ENCODE measurements at places on chromosomes 5 and 9.

GRCh38 chr5:21573416-21574314 is 1279.5 kb downstream of the CDH12 start:
- DNase-seq, result peak; percentile 54

GRCh38 chr5:17910318-17910717 is 276.1 kb downstream of the TAF11L14 start:
- DNase-seq, result no peak

- DNase-seq, result no peak
These were observed 19.7 kb upstream of the SLC6A19 start for GRCh38 chr5:1181451-1182359.

DNA sequence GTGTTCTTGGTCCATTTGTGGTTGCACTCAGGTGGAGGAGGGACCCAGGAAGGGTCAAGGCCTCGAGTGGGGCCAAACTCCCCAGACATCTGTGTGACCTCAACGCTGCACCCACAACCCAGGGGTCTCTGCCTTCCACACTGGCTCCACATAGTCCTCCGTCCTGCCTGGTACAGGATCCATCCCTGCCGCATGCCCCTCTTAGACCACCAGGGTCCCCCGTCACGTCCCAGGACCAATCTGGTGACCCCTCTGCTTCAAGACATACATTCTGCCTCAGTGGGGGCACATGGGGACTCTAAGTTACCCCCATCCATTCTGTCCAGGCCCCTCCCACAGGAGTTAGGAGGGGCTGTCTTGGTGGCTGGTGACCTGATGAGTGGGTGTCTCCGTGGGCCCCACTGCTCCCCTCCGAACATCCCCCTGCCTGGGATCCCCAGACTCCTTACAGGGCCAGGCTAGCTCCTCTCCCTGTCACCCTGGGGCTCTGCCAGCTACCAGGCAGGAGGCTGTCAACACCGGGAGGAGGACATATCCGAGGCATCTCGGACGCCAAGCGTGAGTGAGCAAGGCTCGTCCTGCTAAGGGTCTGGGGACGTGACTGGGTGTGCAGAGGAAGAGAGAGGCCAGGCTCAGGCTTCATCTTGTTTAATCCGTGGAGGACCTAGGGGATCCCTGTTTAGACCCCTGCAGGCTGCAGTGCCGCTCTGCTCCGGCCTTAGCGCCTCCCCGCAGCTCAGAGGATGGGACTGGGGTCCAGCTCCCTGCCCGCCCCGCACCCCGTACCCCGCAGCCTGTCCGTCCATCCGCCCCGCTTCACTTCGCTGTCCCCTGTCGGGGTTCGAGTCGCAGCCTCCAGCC is 32.3 kb downstream of the TSPAN17 start:
- DNase-seq, result no peak

DNA sequence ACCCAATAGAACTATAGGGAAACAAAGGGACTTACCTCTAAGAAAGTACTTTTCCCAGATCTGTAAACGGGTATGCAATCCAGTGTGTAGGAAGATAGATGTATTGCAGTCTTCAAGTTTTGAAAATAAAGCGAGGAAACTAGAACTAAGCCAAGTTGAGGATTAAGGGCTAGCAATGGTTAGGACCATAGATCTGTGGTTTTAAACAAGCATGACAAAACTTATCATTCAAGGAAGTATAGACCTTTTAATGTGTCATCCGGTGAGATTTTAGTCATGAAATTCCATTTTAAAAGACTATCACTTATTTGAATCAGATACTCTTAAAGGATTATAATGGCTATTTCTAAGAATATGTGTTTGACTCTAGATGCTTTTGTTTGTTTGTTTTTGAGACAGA is 20.5 kb downstream of the CD274 start:
- DNase-seq, result no peak

- DNase-seq, result no peak
These were observed 380.1 kb upstream of the TUSC1 start for GRCh38 chr9:26058111-26058895.
